Urothelium cell line (cell line): ENCODE measurements at places on chromosomes 4 and X.
A peak's percentile ranks its signal among the peaks of the same experiment; 100 is the strongest.

GRCh38 chr4:74631338-74631737 lies 163.0 kb downstream of the BTC start:
- DNase-seq: no peak

GRCh38 chr4:13201241-13201640 lies 282.9 kb downstream of the RAB28 start:
- no peak for DNase-seq

DNA sequence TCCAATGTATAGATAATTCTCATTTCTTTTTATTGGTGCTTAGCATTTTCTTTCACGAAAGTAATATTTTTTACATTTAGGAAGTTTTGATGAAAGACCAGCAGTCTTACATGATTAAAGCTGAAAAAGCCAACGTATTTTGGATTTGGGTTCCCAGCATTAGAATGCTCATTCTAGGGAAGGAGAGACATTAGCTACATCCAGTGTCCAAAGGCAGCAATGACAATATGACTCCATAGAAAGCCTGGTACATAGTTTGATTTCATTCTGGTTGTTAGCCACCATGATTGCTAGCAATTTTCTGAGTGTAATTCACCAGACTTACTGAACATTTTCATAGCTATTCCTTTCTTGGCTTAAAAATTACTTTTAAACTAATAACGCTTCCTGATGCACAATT lies 1397.5 kb downstream of the PCDH7 start:
- DNase-seq: no peak

DNA sequence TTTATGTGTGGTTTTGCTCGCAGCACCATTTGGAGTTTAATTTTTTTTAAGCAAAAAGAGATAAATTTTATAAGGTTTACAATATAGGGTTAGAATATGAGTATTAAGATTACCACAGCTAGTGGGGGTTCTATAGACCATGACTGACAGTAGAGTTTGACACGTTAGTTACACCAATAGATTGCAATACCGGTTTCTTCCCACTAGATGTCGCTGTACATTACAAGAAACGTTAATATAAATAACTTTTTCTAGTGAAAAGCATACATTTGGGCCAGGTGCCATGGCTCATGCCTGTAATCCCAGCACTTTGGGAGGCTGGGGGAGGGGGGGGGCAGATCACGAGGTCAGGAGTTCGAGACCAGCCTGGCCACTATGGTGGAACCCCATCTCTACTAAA lies 433.6 kb downstream of the MAGEB5 start:
- peak; percentile 0 for DNase-seq

- peak; percentile 76 for DNase-seq
Measured at GRCh38 chr4:159048166-159048886, 54.6 kb upstream of the RAPGEF2 start.

DNA sequence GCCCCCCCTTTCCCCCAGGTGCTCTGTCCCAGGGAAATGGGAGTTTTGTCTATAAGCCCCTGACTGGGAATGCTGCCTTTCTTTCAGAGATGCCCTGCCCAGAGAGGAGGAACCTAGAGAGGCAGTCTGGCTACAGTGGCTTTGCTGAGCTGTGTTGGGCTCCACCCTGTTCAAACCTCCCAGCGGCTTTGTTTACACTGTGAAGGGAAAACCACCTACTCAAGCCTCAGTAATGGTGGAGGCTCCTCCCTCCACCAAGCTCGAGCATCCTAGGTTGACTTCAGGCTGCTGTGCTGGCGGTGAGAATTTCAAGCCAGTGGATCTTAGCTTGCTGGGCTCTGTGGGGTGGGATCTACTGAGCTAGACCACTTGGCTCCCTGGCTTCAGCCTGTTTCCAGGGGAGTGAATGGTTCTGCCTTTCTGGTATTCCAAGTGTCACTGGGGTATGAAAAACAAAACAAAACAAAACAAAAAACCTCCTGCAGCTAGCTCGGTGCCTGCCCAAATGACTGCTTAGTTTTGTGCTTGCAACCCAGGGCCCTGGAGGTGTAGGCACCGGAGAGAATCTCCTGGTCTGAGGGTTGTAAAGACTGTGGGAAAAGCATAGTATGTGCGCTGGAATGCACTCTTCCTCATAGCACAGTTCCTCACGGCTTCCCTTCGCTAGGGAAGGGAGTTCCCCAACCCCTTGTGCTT lies 41.7 kb downstream of the ITM2A start:
- no peak for DNase-seq

- DNase-seq: no peak
Measured at GRCh38 chrX:39356119-39356807, 555.0 kb downstream of the MID1IP1 start.

DNA sequence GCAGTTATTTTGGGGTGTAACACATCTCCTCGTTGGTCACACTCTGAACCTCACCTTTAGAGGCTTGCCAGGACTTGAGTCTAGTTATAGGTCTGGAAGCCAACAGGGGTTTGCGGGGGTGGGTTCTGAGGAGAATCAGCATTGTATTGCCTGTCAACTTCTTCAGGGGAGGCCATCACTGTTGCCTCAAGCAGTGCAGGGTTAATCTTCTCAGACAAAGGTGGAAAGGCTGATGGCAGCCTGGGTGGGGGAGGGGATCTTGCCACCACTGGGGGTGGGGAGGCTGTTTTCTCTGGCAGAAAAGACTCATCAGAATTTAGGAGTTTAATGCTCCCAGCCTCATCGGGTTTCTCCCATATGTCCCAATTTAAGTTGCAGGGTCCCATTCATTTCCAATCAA lies 387.8 kb downstream of the PRR32 start:
- DNase-seq: no peak

- no peak for DNase-seq
Measured at GRCh38 chr4:82948647-82949204, 48.2 kb downstream of the THAP9 start.

DNA sequence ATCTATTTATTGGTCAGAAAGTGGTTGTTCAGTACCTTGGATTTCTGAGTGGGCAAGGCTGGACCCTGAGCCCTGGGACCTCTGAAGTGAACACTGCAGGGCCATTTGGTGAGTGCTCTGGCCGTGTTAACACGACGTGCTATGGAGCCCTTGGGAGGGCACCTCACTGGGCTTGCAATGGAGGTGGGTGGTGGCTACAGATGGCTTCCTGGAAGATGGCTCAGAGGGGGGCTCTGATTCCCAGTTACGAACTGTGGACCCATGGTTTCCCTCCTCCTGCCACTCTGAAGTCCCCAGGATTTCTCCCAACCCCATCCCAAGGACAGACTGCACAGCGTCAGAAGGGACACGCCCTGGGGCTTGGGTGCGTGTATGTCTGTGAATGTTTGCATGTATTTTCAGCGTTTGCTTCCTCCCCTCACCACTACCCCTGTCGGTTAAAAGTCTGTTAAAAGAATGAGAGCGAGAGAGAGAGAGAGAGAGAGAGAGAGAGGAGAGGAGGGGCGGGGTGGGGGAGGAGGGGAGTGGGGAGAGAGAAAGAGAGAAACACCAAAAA lies 3.7 kb upstream of the RHOH start:
- no peak for DNase-seq

DNA sequence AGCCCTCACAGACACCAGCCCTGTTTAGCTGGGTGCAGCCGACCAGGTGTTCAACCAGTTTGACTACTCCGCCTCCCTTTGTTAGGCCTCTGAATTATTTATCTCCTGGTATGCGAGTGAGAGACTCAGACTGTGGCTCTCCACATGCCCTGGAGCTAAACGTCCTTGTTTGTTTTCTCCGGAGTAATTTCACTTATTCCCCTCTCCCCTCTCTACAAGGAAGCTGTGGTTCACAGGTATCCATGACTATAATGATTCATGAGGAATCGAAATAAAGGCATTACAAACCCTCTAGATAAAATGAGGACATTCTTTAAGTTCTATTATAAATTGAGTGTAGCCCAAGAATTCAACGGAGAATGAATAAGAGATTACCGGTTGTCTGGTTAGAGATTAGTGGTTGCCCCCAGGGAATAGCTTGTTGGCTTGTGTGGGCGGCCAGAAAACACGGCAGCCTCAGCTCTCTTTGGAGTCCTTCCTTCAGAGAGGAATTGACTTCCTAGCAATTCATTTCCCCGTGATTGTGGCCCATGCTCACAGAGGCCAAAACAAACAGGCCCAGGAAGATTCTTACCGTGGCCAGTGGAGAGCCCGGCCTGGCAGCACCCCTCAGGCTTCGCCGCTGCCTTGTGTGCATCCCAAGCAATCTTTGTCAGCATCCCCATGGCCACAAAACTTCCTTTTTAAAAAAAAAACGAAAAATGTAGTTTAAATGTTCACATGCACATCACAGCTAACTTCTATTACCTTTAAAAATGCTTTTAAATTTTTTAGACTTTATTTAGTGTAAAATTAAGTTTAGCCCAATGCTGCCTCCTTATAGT lies 60.2 kb upstream of the CBR4 start:
- DNase-seq: peak; percentile 46
